RCC 7860 (cell line): ENCODE measurements at places on chromosomes 2 and 18.

- no peak for DNase-seq
Measured at GRCh38 chr18:30192216-30192615, 850.3 kb downstream of the DSC3 start.

DNA sequence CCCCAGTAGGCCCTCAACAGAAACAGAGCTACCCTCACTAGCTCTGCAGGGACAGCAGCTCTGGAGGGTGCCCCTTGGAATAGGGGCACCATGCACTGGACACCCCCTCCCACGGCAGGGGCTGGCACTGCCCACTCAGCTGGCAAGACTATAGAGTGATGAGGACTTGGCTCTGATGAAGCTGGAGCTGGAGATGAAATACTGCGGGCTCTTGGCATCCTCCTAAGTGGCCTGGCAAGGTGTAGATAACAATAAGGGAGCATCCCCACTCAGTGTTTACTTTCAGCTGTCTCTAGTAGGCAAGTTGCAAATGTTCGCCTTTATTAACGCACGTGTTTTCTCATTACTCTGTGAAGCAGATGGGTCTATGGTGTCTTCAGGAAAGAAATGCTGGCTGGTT lies 92.7 kb downstream of the PDCL3 start:
- no peak for DNase-seq

- DNase-seq: no peak
Measured at GRCh38 chr18:31979714-31980113, 36.8 kb upstream of the TRAPPC8 start.

DNA sequence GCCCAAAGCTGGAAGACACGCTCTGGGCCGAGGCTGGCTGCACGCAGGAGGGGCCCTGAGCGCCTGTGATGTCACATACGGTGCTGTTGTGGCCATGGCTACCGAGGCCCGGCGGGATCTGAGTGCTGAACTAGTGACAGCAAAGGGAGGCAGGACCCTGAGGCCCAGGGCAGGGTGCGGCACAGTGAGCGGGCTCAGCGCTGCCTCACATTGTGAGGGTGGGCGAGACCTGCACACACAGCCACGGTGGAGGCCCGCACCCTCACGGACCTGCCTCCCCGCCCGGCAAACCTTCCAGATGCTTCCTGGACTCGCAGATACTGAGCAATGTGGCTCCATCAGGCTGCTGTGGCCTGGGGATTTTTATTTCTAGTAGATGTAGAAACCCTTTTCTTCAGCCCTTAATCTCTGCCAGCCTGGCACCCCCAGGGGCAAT lies 133.8 kb upstream of the CTDP1 start:
- DNase-seq: no peak

DNA sequence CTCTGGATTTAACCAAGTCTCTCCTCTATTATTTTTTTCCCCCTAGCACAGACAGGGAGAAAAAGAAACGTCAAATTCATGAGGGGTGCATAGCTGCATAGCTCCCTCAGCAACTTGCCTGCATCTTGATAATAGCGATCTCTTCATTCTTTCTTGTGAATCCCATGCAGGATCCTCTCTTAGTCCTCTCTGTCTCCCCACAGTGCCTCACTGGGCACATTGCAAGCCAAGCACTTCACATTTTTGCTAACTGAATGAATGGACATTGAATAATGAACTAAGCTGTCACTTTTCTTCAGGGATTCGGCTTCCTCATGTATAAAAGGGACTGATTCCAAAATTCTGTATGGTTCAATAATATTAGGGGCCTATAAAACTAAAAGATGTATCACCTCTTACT lies 2.9 kb upstream of the EPB41L3 start:
- DNase-seq: no peak

DNA sequence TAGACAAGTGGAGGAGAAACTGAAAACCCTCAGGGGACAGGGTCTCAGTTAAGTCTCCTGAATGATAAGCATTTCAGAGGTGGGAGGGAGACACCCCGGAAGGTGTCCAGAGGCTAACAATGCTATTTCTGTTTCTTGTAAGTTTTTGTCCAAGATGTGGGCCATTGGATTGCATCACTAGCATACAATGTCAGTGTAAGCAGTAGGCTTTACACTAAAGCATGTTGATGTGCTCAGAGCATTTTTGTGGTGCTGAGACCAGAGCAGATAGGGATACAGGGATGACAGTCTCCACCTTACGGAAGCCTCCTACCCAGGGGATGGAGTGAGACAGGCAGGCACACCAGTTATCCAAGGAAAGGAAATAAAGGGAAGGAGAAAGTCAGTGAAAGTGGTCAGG lies 2.2 kb upstream of the IL1R1 start:
- no peak for DNase-seq
